Activated CD4-positive, alpha-beta T cell treated with anti-CD3 and anti-CD28 coated beads, Interleukin-2, amount 50 U/mL, for 1 hour (primary cell): ENCODE measurements at places on chromosomes 7 and 10.

GRCh38 chr7:129367700-129368388, 66.4 kb upstream of the STRIP2 start:
- peak; percentile 74 for DNase-seq

DNA sequence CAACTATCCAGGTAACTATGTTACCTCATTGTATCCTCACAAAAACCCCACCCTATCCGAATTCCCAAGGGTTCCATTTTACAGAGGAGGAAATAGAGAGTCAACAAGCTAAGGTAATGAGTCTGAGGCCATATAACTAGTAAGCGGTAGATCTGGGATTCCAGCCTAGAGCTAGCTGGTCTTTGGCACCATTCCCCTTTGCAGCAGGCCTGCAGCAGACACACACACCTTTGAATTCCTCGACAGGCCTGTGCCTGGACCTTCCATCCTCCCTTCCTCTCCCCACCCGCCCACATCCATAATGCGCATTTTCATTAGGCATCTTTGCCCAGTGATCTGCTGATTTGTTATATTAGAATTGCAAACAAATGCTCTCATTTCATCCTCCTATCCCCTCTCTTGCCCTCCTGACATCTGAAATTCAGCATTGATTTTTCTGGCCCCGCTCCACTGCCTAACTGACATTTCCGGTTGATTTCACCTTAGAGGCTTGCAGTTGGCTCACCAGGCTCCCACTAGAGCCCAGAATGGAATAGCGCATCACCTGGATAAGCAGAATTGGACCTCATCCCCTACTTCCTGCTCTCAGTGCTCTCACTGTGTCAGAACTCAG, 129.5 kb downstream of the PLXNA4 start:
- no peak for DNase-seq

GRCh38 chr7:148964483-148965267, 63.6 kb downstream of the PDIA4 start:
- DNase-seq: no peak

GRCh38 chr7:33937871-33938270, 32.5 kb downstream of the BMPER start:
- no peak for DNase-seq

GRCh38 chr10:26300001-26300400, 83.4 kb downstream of the GAD2 start:
- no peak for DNase-seq

DNA sequence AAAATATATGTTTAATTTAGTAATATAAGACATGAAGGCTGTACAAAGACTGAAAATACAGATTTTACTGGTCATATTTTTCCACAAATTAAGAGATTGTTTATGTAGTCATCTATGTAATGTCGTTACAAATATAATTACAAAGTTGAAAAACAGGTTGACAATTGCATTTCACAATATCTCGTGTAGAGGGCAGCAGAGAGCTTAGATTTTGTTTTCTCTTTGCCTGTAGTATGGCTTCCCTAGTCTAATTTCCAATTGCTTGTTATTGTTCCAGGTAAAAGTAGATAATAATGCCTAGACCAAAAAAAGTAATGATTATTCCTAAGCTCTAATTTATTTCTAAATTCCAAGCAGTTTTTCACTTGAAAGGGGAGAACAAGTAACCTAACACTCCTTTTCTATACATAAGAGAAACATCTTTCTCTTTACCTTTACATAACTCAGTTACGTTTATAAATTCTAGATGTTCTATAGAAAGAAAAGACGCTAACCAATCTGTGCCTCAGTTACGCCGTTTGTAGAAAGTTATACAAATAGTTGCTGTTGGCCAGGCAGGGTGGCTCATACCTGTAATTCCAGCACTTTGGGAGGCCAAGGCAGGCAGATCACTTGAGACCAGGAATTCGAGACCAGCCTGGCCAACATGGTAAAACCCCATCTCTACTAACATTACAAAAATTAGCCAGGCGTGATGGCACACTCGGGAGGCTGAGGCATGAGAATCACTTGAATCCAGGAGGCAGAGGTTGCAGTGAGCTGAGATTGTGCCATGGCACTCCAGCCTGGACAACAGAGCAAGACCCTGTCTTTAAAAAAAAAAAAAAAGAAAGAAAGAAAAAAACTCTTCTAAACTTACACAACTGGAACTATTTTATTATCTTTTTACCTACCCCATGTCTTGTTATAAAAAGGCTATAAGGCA, 30.0 kb downstream of the NET1 start:
- peak; percentile 8 for DNase-seq

GRCh38 chr10:3435671-3436070, 263.1 kb upstream of the PITRM1 start:
- no peak for DNase-seq

- no peak for DNase-seq
These were observed 10.7 kb downstream of the KMT2E start for GRCh38 chr7:105024734-105025133.

GRCh38 chr7:110539216-110539615, 551.7 kb upstream of the LRRN3 start:
- DNase-seq: no peak

DNA sequence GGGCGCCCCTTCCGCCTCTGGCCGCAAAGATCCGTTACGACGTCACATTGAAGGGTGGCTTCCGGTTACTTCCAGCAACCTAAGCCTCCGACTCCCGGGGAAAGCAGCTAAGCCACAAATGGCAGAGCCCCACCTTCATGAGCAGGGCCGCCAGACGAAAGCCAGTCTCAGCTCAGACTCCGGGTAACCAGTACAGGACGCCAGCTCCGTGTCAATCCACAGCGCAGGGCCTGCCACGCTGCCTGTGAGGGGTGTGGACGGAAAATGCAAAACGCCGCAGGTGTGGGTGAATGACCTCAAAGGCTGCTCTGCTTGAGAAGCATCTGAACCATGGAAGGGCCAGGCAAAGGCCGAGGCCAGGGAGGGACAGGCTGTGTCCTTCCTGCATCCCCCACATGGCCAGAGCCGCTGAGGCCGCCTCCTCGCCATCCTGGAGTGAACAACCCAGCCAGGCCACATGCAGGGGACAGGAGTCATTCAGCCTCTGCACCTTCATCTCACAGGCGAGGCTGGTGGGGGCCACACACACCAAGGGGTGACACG, 53.5 kb upstream of the PPP2R2D start:
- DNase-seq: no peak

DNA sequence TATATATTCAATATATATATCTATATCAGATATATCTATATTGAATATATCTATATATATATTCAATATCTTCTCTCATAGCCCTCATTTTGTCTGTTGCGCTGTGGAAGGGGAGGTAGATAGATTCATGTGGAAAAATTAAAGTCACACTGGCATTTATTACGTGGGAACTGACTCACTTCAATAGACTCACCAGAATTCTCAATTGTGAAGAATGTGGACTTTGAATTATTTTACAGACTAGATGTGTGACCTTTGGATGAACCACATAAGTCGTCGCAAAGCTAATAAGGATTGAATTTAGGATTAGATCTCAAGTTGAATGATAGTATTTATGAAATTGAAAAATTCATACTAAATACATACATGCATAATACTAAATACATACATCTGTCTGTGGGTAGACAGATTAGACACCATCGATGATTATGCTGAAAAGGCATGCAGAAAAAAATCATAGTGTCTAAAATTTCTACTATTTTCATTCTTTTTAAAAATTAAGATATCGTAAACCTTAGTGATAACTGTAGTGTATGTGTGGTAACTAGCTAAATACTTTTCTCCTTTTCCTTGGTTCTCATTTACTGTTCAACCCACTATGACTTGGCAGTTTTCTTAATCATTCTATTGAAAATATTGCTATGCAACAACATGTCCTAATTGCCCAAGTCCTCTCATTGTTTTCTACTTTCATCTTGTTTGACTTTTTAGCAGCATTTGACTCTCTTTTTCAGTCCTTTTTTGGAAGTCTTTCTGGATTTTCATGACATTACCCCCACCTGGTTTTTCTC, 61.8 kb upstream of the A1CF start:
- no peak for DNase-seq

DNA sequence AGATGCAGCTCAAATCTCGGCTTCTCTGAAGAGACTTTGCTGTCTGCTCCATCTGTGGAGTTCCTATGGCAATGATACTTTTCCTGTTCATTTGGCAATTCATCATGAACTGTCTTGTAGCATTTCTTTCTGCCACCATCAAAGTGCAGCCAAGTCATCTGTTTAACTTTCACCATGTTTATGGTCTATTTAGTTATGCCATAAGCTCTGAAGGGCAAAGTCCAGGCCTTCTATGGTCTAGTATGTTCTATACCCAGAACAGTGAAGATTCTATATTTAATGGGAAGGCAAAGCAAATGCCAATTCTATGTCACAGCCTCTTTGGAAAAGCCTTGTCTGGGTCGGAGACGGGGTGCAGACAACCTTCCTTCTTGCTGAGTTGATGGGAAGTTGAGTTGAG, 472.6 kb downstream of the PLXNA4 start:
- DNase-seq: no peak

DNA sequence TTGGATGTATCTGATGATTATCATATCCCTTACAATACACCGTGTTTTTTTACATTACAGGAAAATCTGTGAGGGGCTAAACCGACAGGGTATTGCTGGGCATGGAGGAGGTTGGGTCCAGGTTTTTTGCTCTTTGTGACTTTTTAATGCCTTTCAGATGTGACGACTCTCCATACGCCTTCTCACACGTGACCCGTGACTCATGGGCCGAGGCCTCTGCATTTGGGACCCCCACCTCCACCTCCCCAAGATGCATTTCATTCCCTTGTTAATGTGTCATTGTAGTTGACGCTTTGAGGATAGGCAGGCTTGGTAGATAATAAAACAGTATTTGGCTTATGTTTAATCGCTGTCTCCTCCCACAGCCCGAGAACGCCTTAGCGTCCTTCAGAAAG, 95.3 kb downstream of the CUX1 start:
- DNase-seq: no peak

GRCh38 chr7:26950889-26951288, 86.5 kb upstream of the SKAP2 start:
- DNase-seq: no peak

GRCh38 chr7:96088579-96088978, 233.3 kb downstream of the SLC25A13 start:
- no peak for DNase-seq

- no peak for DNase-seq
These were observed 37.4 kb downstream of the RGS10 start for GRCh38 chr10:119505131-119505551.

DNA sequence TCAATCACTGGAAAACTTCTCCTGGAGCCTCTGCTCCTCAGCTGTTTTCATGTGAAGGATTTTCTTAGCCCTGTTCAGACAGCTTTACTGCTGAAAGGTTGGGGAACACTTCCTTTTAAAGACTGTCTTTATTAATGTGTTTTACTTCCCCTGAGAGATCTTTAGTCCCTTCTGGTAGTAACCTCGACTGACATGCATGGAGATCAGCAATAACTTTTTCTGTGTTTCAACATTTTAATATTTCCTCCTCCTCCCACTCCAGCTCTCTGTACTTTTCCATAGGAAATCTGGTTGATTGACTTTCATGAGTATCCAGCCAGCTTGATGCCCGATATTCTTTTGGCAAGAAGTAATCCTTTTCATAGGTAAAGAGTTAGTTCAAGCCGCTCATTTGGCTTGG, 62.7 kb upstream of the STRIP2 start:
- DNase-seq: no peak

DNA sequence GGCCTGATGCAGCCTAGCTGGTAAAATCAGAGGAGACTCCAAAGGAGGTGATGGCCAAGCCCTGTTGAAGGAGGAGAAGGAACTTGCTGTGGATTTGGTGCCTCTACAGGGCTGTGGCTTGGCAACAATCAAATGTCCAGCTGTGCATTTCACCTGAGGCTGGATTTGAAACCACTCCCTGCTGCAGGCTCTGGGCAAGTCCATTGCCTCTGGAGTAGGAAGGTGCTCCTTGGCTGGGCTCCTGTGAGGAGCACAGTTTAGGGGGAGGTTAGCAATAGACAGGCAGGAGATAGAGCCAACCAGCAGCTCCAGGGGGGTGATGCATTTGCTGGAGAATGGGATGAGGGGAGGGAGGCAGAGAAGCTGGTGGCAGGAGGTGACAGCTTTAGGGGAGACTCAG, 26.5 kb downstream of the CDH23 start:
- DNase-seq: no peak

DNA sequence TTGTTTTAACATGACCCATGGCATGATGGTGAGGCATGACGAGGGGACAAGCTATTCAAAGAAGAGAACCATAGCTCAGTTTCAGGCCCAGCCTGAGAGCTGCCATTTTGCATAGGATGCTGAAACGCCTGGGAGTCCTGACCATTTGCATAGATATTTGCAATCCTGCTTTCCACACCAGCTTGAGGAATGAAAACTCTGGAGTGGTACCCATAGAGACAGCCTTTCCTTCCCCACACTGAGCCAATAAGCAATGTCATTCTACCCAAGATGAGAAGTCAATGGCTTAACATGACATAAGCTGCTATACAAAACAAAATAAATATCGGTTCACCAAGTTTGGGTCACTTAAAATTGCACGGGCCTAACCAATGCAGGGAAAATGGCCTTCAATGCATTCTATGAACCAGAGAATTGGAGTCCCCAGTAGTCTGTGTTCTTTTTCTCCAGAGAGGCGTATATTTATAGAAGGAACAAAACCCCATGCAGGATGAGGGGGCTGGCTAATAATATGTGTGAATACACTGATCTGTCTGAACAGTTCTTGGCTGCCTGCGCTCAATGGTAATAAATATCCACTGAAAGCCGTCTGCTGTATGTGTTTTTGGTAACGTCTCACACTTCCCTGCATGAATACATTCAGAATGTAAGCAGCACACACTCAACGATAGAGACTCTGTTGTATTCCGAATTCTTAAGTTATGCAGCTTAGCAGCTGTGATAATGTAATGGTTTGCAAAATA, 329.3 kb downstream of the FRMD4A start:
- no peak for DNase-seq

DNA sequence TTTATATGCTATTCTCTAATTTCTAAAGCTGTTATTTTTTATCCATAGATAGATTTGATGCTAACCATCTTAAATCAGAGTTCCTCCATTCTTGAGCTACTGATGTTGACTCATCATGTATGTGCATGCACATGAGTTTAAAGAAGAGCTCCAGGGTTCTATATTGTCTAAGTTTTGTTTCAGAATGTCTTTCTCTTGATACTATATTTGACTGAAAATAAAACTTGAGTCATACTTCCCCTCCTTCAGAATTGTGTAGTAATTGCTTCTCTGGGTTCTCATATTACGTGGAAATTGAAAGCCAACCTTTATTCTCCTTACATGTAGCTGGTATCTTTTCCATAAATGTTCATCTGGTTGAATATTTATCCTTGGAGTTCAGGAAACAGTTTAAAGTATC, 89.4 kb downstream of the LRRTM3 start:
- no peak for DNase-seq

DNA sequence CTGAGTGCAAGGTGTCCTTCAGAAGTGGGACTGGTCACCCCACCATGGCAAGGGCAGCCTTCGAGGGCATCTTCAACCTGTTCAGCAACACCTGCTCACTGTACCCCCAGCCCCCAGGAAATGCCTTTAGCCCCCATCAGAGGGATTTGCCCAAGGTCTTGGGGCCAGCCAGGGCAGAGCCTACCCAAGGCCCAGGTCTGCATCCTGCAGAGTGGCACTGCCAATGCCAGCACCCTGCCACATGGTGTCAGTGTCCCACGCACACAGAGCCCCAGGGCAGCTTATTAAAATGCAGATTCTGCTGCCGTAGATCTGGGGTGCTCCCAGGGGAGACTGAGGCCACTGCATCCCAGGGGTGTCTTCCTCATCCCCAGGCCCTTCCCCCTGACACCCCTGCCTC, 106.2 kb upstream of the KCTD7 start:
- DNase-seq: no peak
